ENCODE measurements at places on chromosomes 5 and 9. TPM values are rescaled to one million over a fixed set of nuclear protein-coding genes. Genes with fewer than 3 reads are reported as not detected.

- H3K4me1 ChIP-seq = no peaks in the 10 kb centered on the region
Observed at GRCh38 chr5:159198063-159199036, 11.0 kb downstream of the RNF145 start.

DNA sequence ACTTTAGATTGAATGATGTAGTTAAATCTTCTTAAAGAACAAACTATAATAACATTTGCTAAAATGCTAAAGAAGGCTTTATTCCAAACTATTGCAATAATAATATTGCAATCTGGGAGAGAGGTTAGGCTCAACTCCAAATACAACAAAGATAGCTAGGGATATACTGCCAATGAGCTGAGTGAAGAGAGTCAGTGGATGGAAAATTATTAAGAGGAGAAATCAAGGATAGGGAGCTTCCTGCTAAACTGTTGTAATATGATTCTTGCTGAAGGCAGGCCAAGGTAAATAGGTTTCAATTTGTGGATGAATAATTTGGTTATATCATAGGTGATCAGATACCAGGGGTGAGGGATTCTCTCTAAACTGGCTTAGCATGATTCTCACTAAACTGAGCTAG is 1651.5 kb downstream of the EFNA5 start:
- DNase-seq = no peak
- H3K27ac ChIP-seq = no peak overlapping the region
- H3K36me3 ChIP-seq = no peaks in the 10 kb centered on the region
- no peaks in the 10 kb centered on the region for H3K27me3 ChIP-seq
- H3K4me1 ChIP-seq = no peaks in the 10 kb centered on the region

DNA sequence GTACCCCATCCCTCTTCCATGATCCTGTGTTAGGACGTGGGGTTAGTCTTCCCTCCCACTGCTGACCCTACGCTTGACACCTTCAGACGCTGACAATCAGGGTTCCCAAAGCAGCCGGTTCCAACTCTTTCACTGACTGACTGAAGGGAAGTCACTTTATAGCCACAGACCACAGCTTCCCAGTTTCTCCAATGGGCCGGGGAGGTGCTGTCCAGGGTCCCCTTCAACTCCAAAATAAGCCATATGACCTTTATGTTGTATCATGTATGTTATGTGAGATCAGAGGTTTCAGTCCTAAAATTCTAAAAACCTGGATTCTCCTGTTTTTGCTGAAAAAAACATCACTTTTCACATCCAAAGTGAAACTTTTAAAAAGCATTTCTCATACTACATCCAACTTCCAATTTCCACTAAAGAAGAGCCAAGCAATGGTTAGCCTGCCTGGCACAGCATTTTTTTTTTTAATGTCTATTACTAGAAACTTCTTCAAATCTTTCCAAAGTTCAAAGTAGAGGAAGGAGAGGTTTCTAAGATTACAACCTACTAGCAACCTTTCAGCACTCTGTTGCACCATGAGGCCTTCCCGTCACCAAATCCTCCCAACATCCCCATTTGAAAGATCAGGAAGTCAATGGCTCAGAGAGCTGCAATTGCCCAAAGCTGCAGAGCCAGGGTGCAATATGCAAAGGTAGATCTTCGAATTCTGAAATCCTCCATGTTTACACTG is 5.2 kb downstream of the EPB41L4B start:
- DNase-seq = no peak
- H3K4me3 ChIP-seq = no peak overlapping the region

DNA sequence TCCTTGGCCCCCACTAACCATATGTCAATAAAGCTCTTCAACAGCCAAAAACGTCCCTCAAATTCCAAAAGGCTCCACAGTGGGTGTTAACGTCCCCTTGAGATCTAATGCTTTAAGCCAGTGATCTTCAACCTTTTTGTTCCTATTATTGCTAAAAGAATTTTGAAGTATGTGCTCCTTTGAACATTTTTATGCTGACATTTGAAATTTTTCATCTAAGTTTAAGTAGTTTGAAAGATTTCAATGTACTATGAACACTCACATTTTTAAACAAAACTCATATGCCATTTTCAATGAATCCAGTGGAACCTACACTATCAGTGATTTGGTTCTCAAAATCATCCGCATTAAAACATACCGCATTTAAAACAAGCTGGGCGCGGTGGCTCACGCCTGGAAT is 29.9 kb downstream of the AUH start:
- no peak for DNase-seq
- no peak overlapping the region for H3K27ac ChIP-seq
- H3K36me3 ChIP-seq = peaks cover 49% of the 10 kb centered on the region
- H3K27me3 ChIP-seq = no peaks in the 10 kb centered on the region

DNA sequence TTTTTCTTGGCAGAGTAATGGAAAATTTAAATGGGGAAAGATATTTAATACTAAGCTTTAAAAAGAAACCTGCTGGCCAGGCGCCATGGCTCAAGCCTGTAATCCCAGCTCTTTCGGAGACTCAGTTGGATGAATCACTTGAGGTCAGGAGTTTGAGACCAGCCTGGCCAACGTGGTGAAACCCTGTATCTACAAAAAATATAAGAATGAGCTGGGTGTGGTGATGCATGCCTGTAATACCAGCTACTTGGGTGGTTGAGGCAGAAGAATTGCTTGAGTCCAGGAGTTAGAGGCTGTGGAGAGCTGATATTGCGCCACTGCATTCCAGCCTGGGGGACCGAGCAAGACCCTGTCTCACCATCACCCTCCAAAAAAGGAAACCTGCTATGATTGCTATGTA is 32.8 kb downstream of the TUT7 start:
- no peaks in the 10 kb centered on the region for H3K4me1 ChIP-seq
- peaks cover 25% of the 10 kb centered on the region for H3K36me3 ChIP-seq
- H3K27me3 ChIP-seq = no peaks in the 10 kb centered on the region
- no peak overlapping the region for H3K27ac ChIP-seq

GRCh38 chr5:79640571-79641055 is 28.4 kb downstream of the TENT2 start:
- H3K4me1 ChIP-seq = no peaks in the 10 kb centered on the region
- no peaks in the 10 kb centered on the region for H3K27me3 ChIP-seq
- DNase-seq = no peak
- H3K27ac ChIP-seq = no peak overlapping the region
- peaks cover 28% of the 10 kb centered on the region for H3K36me3 ChIP-seq

- H3K36me3 ChIP-seq = 0 out of 2 replicates have a peak, but pooled peaks cover 4% of the 10 kb centered on the region
- H3K4me1 ChIP-seq = peaks cover 5% of the 10 kb centered on the region
- DNase-seq = peak; percentile 73
- H3K27ac ChIP-seq = peak overlapping the region; percentile 95
Observed at GRCh38 chr9:6692881-6693361, 47.4 kb upstream of the GLDC start.

- no peaks in the 10 kb centered on the region for H3K27me3 ChIP-seq
- no peaks in the 10 kb centered on the region for H3K4me1 ChIP-seq
- H3K36me3 ChIP-seq = peaks cover 22% of the 10 kb centered on the region
- no peak overlapping the region for H3K27ac ChIP-seq
Observed at GRCh38 chr5:160185626-160186360, 43.5 kb upstream of the FABP6 start.

- H3K4me1 ChIP-seq = peaks cover 7% of the 10 kb centered on the region
- H3K4me3 ChIP-seq = no peak overlapping the region
- no peak for DNase-seq
- peaks cover 86% of the 10 kb centered on the region for H3K36me3 ChIP-seq
Observed at GRCh38 chr5:180330270-180330648, 22.9 kb downstream of the GFPT2 start.

DNA sequence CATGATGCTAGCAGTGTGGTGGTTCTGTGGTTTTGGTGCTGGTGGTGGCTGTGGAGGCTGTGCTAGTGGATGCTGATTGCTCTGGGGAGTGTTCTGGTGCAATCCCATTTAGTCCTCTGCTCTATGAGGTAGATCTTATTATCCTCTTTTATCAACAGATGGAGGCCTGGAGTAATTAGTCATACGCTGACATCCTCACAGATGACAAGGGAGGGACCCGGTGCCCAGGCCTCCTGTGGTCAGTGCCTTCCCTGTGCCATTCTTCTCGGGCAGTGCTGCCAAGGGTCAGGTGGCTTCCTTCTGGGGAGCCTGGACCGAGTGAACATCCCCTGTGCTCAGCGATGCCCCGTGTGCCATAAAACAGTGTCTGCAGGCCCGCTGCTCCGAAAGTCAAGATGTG is 74.5 kb downstream of the COL5A1 start:
- DNase-seq = no peak
- H3K27me3 ChIP-seq = no peaks in the 10 kb centered on the region
- no peak overlapping the region for H3K4me3 ChIP-seq
- peaks cover 12% of the 10 kb centered on the region for H3K36me3 ChIP-seq

GRCh38 chr5:88503041-88503345 is 234.3 kb upstream of the TMEM161B start:
- H3K4me3 ChIP-seq = no peak overlapping the region
- no peaks in the 10 kb centered on the region for H3K36me3 ChIP-seq
- H3K27ac ChIP-seq = no peak overlapping the region
- no peaks in the 10 kb centered on the region for H3K4me1 ChIP-seq
- DNase-seq = no peak
- H3K27me3 ChIP-seq = no peaks in the 10 kb centered on the region

- no peak overlapping the region for H3K4me3 ChIP-seq
- no peaks in the 10 kb centered on the region for H3K4me1 ChIP-seq
- H3K27ac ChIP-seq = no peak overlapping the region
- H3K27me3 ChIP-seq = no peaks in the 10 kb centered on the region
- no peak for DNase-seq
Observed at GRCh38 chr5:74028976-74029375, 403.0 kb downstream of the ARHGEF28 start.

GRCh38 chr9:134545215-134545542 is 96.4 kb upstream of the COL5A1 start:
- no peaks in the 10 kb centered on the region for H3K27me3 ChIP-seq
- no peak overlapping the region for H3K4me3 ChIP-seq
- H3K27ac ChIP-seq = no peak overlapping the region
- no peak for DNase-seq

- no peaks in the 10 kb centered on the region for H3K27me3 ChIP-seq
- DNase-seq = no peak
- no peak overlapping the region for H3K4me3 ChIP-seq
- H3K36me3 ChIP-seq = peaks cover 2% of the 10 kb centered on the region
- H3K4me1 ChIP-seq = peaks cover 11% of the 10 kb centered on the region
Observed at GRCh38 chr9:36441966-36442365, 41.9 kb upstream of the RNF38 start.

DNA sequence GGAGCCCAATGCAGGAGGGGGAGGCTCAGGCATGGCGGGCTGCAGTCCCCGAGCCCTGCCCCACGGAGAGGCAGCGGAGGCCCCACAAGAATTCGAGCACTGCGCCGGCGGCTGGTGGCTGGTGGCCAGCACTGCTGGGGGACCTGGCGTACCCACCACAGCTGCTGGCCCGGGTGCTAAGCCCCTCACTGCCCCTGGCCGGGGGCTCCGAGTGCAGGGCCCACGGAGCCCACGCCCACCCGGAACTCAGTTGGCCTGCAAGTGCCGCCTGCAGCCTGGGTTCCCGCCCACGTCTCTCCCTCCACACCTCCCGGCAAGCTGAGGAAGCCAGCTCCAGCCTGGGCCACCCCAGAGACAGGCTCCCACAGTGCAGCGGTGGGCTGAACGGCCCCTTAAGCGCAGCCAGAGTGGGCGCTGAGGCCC is 780.3 kb downstream of the DTWD2 start:
- H3K36me3 ChIP-seq = peaks cover 15% of the 10 kb centered on the region
- no peaks in the 10 kb centered on the region for H3K4me1 ChIP-seq
- no peaks in the 10 kb centered on the region for H3K27me3 ChIP-seq
- H3K4me3 ChIP-seq = no peak overlapping the region

DNA sequence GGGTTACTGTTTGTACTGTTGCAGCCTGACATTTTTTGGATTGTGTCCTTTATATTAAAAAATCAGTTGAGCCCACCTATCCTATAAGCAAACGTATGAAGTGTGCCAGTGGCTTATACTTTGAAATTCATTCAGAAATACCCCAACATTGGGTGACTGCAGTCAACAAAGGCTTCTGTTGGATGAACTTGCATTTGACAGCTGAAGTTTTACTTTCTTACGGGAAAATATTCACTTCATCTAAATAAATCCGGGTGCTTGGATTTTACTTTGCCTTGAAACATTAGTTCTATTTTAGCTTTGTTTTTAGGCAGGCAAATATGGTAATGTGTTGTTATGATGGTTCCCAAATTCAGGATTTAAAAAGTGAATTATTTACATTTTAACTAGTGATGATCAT is 21.7 kb downstream of the EXOSC2 start:
- H3K27ac ChIP-seq = no peak overlapping the region
- H3K4me1 ChIP-seq = peaks cover 7% of the 10 kb centered on the region
- H3K27me3 ChIP-seq = no peaks in the 10 kb centered on the region
- H3K4me3 ChIP-seq = peak overlapping the region; percentile 96
- no peaks in the 10 kb centered on the region for H3K36me3 ChIP-seq

DNA sequence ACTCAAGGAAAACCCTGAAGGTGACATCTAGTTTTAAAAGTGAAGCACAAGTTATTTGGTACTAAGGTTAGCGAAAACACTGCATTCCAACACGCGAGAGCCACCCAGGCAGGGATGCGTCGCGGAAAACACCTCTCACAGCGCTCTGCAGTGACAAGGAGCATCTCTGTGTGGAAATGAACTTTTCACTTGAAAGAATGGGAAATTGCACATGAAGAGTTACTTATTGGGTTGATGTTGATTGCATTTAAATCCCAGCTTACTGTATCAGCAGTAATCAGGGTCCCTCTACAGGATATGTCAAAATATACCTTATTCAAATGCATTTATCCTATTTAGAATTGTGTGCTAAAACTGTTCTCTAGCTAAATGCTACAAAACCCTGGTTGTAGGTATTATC is 144.4 kb downstream of the BNC2 start:
- no peaks in the 10 kb centered on the region for H3K36me3 ChIP-seq
- H3K4me1 ChIP-seq = peaks cover 12% of the 10 kb centered on the region
- no peak for DNase-seq
- peak overlapping the region; percentile 91 for H3K4me3 ChIP-seq
- H3K27ac ChIP-seq = no peak overlapping the region
- H3K27me3 ChIP-seq = no peaks in the 10 kb centered on the region

DNA sequence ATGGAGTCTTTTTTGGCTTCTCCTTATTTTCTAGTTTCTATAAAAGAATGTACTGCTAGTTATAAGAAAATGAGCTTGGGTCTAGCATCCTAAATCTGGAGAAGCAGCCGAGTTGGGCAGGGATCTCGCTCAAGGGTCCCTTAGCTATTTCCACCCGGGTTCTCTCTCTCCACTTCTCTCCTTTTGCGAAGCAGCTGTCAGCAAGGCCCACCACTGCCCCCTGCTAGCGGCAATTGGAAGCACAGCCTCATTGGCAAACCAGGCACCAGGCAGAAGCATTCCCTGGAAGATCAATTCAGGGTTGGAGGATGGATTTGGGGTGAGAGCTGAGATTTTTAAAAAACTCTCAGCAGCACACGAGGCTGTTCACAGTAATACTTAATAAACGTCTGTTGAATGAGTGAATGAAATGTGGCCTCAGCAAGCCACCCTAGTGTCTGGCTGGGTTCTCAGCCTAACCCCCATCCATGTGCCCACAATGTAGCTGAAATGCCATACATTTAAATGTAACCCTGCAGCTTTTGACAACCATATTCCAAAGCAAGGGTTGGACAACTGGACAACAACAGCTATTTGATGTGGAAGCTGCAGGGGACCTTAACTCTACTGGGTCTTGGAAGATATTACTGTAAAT is 34.6 kb upstream of the TNIP1 start:
- H3K27me3 ChIP-seq = no peaks in the 10 kb centered on the region
- H3K36me3 ChIP-seq = peaks cover 32% of the 10 kb centered on the region
- peak; percentile 79 for DNase-seq
- no peak overlapping the region for H3K27ac ChIP-seq

The FCHO2 gene
- 5.8 TPM for total RNA-seq

The PCDHGB1 gene
- total RNA-seq = 5.2 TPM

The CCL27 gene
- total RNA-seq = 0.28 TPM

The IFNA21 gene
- total RNA-seq = not detected

Measured in H9 (cell line).